Lower leg skin (tissue), 4 donors: ENCODE measurements at places on chromosomes 11 and 22. TPM values are rescaled to one million over a fixed set of nuclear protein-coding genes. Genes with fewer than 3 reads are reported as not detected.

GRCh38 chr11:64741375-64742086, 2.4 kb downstream of the RASGRP2 start:
- DNase-seq, result no peak

SLC29A2 gene
- total RNA-seq, result 2.7 TPM

DNA sequence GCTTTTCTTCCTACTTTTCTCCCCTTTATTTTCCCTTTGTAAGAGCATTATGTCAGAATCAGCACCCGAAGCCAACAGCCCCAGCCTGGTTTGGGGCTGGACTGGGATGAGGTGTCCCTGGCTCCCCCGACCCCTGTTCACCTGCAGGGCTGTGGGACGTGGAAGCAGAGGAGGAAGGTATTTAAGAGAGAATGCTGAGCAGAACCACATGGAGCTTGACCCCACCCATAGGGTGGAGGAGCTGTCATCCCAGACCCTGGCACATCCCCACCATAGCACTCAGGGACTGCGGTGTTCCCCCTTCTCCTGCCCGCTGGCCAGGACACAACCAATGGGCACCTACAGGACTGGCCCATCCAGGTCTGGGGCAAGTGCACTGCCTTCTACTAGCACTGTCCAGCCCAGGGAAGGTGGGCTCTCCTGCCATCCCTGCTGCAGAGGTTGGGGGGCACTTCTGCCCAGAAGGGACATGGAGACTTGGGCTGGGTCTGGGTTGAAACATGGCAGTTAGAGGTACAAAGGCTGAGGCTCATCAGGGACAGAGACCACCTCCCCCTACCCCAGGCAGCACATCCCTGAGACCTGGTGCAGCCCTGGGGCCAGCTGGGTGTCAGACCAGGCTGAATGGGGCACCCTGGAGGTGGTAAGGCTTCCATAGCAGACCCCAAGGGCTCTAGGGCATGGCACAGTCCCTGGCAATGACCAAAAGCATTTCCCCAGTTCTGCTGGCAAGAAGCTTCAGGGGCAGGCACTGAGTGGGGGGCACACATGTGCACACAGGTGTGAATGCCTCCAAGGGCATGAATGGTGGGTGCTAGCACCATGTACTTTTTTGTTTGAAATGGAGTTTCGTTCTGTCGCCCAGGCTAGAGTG, 19.7 kb downstream of the TANGO2 start:
- DNase-seq, result no peak

UCP3 gene
- 3.1 TPM for total RNA-seq

RAB36 gene
- 3.6 TPM for total RNA-seq

FOSL1 gene
- total RNA-seq, result 3.7 TPM
